ENCODE measurements at places on chromosomes 3 and 15. TPM values are rescaled to one million over a fixed set of nuclear protein-coding genes. Genes with fewer than 3 reads are reported as not detected.

Gene CRABP1
- total RNA-seq, result 37.6 TPM

Gene ZNF662
- total RNA-seq, result 16.6 TPM

Gene ITIH1
- total RNA-seq, result not detected

Gene GPR149
- 22.1 TPM for total RNA-seq

Gene TMEM212
- not detected for total RNA-seq

Gene APOD
- 10.6 TPM for total RNA-seq

Gene CACNA2D3
- total RNA-seq, result 69.7 TPM

Gene MYZAP
- total RNA-seq, result 3.2 TPM

Gene IL17RE
- 1.4 TPM for total RNA-seq

Gene ACKR2
- 0.46 TPM for total RNA-seq

Gene KCNAB1
- 23.8 TPM for total RNA-seq

Gene ULK4
- 21.0 TPM for total RNA-seq

Gene PLA2G4D
- total RNA-seq, result under 0.01 TPM

Gene TATDN2
- 39.4 TPM for total RNA-seq

Gene HCN4
- total RNA-seq, result 5.1 TPM

Gene CPN2
- total RNA-seq, result not detected

Gene LRRC31
- not detected for total RNA-seq

Gene CHL1
- 745 TPM for total RNA-seq

Gene SELENOK
- 87.9 TPM for total RNA-seq

Gene ITGA11
- 0.92 TPM for total RNA-seq

Gene DAZL
- total RNA-seq, result 0.23 TPM

Gene ROBO1
- total RNA-seq, result 193 TPM

Gene MCF2L2
- total RNA-seq, result 60.9 TPM

Gene PLA1A
- 0.23 TPM for total RNA-seq

Gene MAP4
- 336 TPM for total RNA-seq

Gene IGDCC3
- 6.7 TPM for total RNA-seq

Gene TMEM108
- total RNA-seq, result 6.2 TPM

Gene ANKDD1A
- total RNA-seq, result 13.8 TPM

Gene DNAH12
- 3.5 TPM for total RNA-seq

Gene ADCY5
- 58.6 TPM for total RNA-seq

Gene GRAMD1C
- total RNA-seq, result 10.8 TPM

Gene IQCF5
- total RNA-seq, result not detected

Gene TRPM1
- total RNA-seq, result not detected

Gene PARL
- total RNA-seq, result 26.3 TPM

Gene GLDN
- total RNA-seq, result 5.3 TPM

Gene UPK1B
- not detected for total RNA-seq

Gene KLHL40
- 0.23 TPM for total RNA-seq

Gene SLC25A36
- 150 TPM for total RNA-seq

Gene LMAN1L
- total RNA-seq, result not detected

Gene GRAMD2A
- total RNA-seq, result 4.4 TPM

Gene PLSCR1
- total RNA-seq, result 16.6 TPM

Gene TMC3
- total RNA-seq, result 0.23 TPM

Gene PSMD2
- 291 TPM for total RNA-seq

Gene CLDN16
- total RNA-seq, result 0.46 TPM

Gene KIF9
- 12.5 TPM for total RNA-seq

Gene HOMER2
- 86.0 TPM for total RNA-seq

Gene GOLGA8T
- total RNA-seq, result 0.69 TPM

Gene USP19
- 41.1 TPM for total RNA-seq

Gene MAP2K1
- total RNA-seq, result 47.5 TPM

Gene EPHB1
- 24.2 TPM for total RNA-seq

Gene OIP5
- total RNA-seq, result 3.9 TPM

Gene HHATL
- total RNA-seq, result 0.23 TPM

Gene CALML4
- total RNA-seq, result 3.5 TPM

Gene PAQR9
- total RNA-seq, result 5.3 TPM

Gene GPX1
- 79.1 TPM for total RNA-seq

Gene CCDC13
- 5.1 TPM for total RNA-seq

Gene CKMT1B
- 17.1 TPM for total RNA-seq
